H1 (cell line): ENCODE measurements at places on chromosomes 7 and 10. TPM values are rescaled to one million over a fixed set of nuclear protein-coding genes. Genes with fewer than 3 reads are reported as not detected.

The CYP2C8 gene
- total RNA-seq: 0.32 TPM in 1 of 2 replicates, not detected in the other

The LGI1 gene
- total RNA-seq: not detected in 2 replicates

The OR13A1 gene
- not detected in 2 replicates for total RNA-seq

The SPAM1 gene
- not detected in 2 replicates for total RNA-seq

The TFR2 gene
- total RNA-seq: 4.9 and 5.7 TPM in 2 replicates

The PYROXD2 gene
- total RNA-seq: 3.2 and 4.2 TPM in 2 replicates

The TMEM270 gene
- total RNA-seq: not detected in 2 replicates

The C10orf67 gene
- 0.11 TPM in 1 of 2 replicates, not detected in the other for total RNA-seq

The PARG gene
- total RNA-seq: 53.4 and 56.2 TPM in 2 replicates
